HCEC 1CT (cell line): ENCODE measurements at places on chromosomes 11 and 22.

- no peak for DNase-seq
Measured at GRCh38 chr11:47620836-47621378, 21.5 kb downstream of the MTCH2 start.

GRCh38 chr11:107669191-107669740 lies 42.6 kb downstream of the SLN start:
- peak; percentile 22 for DNase-seq

DNA sequence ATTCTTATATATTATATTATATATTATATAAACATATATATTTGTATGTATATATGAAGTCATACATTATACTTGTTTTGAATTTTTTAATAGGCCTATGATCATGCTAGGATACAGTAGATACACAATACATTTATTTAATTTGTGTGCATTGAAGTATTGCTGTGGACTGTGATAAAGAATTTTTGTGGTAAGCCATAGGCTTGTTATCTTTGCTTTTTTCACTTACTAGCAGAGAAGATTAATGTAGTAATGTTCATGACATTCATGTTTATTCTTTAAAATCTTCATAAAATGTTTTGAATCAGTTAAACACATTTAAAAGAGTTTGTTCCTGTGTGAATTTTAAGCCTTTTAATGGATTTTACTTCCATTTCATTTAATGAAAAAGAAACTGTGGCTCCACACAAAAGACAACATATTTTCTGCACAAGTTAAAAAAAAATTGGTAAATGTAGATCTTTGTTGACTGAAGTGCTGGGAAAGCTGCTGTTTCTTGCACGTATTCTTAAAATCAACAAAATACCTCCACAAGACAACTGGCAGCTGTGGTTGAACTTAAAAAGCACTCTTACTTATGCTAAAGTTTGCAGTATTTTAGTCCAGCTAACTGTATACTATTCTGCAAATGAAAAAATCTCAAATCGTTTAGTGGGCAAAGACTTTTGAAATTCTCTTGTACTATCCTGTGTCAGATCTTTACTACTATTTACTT lies 156.2 kb downstream of the TMEM135 start:
- DNase-seq = no peak

- DNase-seq = no peak
Measured at GRCh38 chr11:66886671-66887221, 29.9 kb downstream of the LRFN4 start.

DNA sequence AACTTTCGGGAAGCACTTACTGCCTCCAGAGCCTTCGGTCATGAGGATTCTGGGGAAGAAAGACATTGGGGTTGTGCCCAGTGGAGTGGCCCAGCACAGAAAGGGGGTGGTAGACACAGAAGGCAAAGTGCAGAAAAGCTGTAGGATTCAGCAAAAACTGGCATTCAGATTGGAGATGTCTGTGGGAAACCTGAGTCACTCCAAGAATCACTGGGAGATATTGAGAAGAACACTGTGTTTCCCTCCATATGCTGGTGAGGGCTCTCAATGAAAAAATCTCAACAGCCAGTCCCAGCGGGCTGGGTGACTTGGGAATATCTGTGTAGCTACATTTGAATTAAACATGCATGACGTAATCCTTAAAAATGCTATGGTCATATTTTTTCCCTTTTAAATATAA lies 61.2 kb upstream of the RCN1 start:
- DNase-seq = peak; percentile 14

DNA sequence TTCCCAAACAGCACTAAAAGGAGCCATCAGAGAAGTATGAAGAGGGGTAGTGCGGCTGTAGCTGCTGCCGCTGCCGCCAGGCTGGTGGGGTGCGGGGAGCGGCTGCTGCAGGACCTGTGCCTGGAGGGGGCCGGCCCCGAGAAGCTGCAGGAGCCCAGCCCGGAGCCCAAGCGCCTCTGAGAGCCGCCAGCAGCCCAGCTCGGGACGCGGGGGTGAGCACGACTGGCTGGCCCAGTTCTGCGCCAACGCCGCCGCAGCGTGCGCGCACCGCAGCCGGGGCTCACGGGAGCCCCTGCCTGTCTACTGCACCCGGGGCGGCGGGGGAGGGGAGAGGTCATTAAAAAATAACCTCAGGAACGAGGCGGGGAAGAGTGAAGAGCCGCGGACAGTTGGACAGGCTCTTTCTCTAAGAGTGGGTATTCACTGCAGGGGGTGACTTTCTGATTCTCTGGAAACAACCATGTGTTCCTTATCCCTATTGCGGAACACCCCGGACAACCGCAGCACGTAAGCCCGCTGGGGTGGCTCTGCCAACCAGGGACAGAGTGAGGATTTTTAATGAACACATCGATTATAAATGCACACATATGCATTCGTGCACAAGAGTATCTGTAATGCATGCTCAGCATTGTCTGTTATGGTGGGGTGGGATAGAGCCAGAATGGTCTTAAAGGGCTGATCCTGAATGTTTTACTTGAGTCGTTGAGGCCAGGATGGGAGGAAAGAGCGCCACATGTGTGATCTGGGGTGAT lies 453 bp downstream of the GAS2 start:
- DNase-seq = no peak

- DNase-seq = no peak
Measured at GRCh38 chr11:20043992-20044391, 116.3 kb downstream of the DBX1 start.

- DNase-seq = no peak
Measured at GRCh38 chr11:16982256-16982671, 31.9 kb downstream of the PLEKHA7 start.

DNA sequence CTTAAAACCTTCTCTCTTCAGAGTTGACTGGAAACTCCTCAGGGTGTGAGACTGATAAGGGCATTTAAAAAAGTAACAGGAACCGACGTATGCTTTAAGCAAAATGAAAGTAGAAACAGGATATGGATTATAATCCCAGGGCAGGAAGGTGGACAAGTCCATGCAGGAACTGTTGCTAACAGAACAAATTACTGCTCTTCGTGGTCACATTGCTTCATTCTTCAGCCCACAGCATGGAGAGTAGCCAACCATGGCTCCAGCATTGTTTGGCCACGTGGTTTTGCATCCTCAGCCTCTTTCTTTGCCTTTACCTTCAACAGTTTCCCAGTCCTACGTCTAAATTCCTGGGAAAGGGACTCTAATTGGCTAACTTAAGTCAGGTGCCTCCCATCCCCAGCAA lies 563.1 kb upstream of the ISX start:
- no peak for DNase-seq

DNA sequence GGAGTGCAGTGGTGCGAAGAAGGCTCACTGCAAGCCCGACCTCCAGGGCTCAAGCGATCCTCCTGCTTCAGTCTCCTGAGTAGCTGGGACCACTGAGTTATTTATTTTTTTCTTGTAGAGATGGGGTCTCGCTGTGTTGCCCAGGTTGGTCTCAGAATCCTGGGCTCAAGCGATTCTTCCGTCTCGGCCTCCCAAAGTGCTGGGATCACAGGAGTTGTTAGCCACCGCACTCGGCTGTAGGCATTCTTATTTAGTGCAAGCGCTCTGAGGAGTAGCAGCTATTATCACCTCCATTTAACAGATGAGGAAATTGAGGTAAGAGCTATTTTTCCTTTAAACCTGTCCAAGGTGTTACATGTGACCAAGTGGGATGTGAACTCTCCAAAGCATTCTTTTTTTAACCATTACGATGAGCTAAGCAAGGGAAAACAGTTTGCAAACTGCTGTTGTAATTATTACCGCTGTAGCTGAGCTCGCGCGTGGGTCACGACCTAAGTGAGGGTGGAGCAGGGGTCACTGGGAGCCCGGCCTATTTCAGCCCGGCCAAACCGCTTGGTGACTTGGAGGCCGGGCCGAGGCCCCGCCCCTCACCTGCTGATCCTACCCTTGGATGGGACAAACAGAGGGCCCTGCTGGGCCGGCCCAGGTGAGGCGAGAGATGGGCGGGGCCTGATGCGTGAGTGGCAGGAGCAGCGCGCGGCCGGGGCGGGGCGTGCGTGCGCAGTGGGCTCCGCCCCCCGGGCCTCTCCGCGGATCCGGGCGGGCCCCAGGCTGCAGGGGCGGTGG lies 449 bp upstream of the KREMEN1 start:
- peak; percentile 64 for DNase-seq

DNA sequence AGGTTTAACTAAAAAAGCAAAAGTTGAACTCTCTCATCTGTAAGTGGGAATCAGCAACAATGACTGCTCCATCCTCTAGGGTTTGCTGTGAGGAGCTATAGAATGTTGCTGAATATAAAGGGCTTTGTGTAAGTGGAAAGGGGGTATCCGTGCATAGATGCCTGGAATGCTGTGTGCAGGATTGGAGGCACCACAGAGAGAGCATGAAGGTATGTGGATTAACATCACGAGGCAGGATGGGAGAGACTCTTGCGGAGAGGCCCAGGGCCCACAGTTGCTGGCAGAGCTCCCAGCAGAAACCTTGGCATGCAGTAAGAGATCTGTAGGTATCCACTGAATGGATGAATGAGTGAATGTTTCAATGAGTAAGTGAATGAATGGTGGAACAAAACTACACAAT lies 298.7 kb upstream of the DDI1 start:
- no peak for DNase-seq

- peak; percentile 16 for DNase-seq
Measured at GRCh38 chr11:27075192-27075591, 34.6 kb downstream of the BBOX1 start.

GRCh38 chr11:111312076-111312475 lies 13.7 kb downstream of the POU2AF3 start:
- no peak for DNase-seq

DNA sequence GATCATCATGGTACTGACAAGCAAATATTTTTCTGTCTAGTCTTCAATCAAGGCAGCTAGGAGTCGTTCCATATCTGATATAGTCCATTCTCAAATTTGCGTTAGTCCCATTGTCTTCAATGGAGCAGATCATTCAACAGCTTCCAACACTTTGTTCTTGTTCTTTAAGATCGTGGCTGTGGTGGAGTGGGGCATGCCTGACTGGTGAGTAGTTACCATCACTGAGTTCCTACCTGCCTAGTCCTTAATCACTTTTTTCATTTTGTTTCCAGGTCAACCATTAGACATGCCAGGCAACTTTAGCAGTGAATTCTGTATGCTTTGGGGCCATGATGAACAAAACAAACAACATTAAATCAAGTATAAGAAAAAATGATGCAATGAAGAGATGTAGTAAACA lies 693.1 kb upstream of the KIRREL3 start:
- no peak for DNase-seq

GRCh38 chr11:44598831-44599230 lies 33.4 kb downstream of the CD82 start:
- no peak for DNase-seq

DNA sequence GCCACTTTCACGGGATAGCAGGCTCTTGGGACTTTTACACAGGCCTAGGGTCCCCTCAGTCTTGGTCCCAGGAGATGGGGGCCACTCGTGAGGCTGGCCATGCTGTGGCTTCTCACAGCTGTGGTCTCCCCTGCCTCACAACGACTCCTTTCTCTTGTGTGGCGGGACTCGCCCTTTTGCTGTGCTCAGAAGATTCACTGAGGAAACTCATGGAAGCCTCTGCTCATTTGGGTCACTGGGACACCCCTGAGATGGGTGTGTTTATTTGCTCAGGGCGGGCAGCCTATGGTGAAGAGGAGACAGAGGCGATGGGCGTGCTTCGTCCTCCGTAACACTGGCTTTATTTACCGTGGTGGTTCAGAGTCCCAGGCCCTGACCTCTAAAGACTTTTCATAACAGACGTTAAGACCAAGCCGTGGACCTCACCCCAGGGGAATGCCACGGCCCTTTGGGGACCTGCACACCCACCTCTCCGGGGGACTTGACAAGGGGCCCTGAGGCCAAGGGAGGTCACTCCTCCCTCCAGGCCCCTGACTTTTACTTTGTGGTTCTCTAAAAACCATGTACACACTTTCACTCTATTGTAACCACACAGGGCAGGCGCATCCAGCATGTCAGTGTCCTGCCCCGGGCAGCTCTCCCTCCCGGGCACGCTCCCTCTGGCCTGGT lies 15.5 kb downstream of the TEF start:
- no peak for DNase-seq

DNA sequence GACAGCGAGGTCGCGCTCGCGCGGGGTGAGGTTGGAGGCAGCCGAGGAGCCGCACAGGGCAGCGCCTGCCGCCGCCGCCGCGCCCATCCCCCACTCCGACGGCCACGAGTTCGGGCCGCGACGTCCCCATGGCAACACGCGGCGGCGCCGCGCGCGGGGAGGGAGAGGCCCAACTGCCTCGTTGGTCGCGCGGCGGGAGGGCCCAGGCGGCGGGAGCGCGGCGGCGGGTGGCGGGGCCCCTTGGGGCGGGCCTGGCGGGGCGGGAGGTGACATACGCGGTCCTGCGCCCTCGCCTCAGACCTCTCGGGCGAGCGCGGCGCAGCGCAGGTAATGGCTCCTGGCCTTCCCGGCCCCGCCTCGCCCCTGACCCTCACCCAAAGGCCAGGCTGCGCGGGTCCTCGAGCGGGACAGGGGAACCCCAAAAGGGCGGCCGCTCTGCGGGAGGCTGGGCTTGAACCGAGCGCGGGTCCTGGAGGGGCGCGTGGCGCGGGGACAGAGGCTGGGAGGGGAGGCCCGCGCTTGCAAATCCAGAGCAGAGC lies at the start of gene DEUP1:
Gene DEUP1 (plus strand): TSS at position 297 of the 539 bp plus-strand sequence. CDS start 1,518 bp downstream, outside the sequence.
- DNase-seq = no peak

DNA sequence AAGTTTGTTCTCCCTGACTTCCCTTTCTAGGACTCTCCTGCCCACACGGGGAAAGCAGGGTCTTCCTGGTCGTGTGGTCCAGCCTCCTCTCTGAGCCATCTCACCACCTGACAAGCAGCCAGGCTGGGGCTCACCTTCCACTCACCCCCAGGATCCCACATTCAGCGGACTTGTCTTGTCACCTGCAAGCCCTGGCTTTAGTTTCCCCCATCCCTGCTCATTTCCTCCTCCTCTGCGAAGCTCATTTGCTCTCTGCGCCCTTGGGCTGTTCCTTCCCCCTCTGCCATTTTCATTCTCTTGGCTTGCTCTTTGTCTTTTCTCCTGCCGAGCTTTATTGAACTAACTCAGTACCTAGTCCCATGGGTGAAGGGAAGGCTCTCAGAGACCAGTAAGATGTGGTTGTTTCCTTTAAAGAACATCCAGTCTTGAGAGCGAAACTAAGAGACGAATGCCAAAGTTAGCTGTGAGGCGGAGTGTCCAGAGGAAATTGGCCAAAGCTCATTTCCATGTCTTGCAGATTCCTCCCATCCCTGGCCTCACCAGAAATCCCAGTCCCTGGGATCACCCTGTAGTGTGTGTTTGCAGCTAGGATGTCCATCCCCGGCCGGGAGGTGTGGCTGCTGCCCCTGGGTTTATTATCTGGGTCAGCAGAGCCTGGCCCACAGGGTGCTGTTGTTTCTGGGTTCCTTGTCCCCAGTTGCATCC lies 2.0 kb downstream of the ST14 start:
- no peak for DNase-seq

DNA sequence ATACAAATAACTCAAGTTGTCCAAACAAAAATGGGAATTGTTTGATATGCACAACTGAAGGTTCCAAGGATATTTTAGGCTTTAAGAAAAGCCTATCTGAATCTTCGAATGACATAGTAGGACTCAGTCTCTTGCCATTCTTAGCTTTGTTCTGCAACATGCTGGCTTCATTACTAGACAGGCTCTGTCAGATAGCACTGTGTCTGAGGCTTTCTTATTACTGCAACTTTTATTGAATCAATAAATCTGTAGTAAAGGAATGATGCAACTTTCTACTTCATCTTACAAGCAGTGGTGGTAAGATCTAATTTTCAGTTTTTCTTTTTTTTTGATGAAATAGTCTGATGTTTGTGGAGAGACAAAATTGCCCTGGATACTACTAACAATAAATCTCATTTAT lies 319.3 kb upstream of the CCDC179 start:
- no peak for DNase-seq
